Activated T-cell treated with anti-CD3 and anti-CD28 coated beads, Interleukin-2, amount 50 U/mL, for 72 hours (primary cell): ENCODE measurements at places on chromosomes 11 and 22. TPM values are rescaled to one million over a fixed set of nuclear protein-coding genes. Genes with fewer than 3 reads are reported as not detected.

DNA sequence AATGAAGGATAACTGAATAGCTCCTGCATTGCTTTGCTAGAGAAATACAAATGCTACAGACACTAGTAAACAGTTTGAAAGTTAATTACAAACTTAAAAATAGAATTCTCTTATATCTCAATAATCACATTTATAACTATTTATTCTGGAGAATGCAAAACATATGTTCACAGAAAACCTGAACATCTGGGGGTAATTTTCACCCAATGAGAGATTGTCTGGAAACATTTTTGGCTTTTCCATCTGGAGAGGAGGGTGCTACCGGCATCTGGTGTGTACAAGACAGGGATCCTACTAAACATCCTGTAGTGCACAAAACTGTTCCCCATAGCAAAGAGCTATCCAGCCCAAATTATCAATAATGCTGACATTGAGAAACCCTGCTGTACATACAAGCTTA, 378.4 kb upstream of the CHORDC1 start:
- DNase-seq: no peak
- no peaks in the 10 kb centered on the region for H3K4me1 ChIP-seq
- H3K27ac ChIP-seq: no peak overlapping the region

GRCh38 chr11:119895981-119896380, 167.0 kb upstream of the NECTIN1 start:
- no peak overlapping the region for H3K27ac ChIP-seq
- DNase-seq: no peak
- H3K4me1 ChIP-seq: no peaks in the 10 kb centered on the region
- no peaks in the 10 kb centered on the region for H3K36me3 ChIP-seq

- H3K27ac ChIP-seq: no peak overlapping the region
- no peak for DNase-seq
- H3K4me1 ChIP-seq: no peaks in the 10 kb centered on the region
- peaks cover 5% of the 10 kb centered on the region for H3K27me3 ChIP-seq
- no peaks in the 10 kb centered on the region for H3K36me3 ChIP-seq
- H3K4me3 ChIP-seq: no peak overlapping the region
Observed at GRCh38 chr22:35736166-35736565, 18.5 kb downstream of the APOL5 start.

DNA sequence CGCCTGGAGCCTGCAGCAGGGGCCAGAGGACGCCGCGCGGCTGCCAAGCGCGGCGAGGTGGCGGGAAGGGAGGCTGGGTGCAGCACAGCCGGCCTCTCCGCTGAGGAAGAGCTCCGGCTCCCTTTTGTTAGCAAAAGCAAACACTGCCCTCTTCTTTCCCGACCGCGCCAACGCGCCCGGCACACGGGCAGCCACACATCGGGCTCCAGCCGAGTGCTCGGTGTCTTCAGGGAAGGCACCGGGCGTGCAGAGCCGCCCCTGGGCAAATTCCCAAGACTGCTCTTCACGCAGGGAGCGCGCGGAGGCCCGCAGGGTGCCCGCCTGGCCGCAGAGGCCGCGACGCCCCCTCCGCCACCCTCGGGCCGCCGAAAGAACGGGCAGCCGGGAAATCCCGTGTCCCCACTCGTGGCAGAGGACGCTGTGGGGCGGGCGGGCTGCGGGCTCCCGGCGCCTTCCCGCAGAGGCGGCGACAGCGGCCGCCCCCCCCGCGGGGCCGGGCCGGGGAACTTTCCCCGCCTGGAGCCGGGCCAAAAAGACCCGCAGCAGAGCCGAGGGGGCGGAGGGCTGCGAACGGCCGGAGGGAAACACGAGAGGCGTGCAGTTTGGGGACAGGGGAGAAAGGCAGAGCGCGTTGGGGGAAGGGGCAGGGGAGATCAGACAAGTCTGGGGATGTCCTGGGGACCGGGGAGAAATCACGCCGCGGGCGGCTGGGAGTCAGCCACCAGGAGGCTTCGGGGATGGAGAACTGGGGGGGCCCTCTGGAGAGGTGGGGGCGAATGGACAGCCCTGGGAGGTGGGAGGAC, 931 bp downstream of the CADM1 start:
- H3K4me3 ChIP-seq: peak overlapping the region; percentile 75
- peaks cover 26% of the 10 kb centered on the region for H3K27me3 ChIP-seq
- no peak overlapping the region for H3K27ac ChIP-seq
- peaks cover 8% of the 10 kb centered on the region for H3K4me1 ChIP-seq
- peak; percentile 20 for DNase-seq

DNA sequence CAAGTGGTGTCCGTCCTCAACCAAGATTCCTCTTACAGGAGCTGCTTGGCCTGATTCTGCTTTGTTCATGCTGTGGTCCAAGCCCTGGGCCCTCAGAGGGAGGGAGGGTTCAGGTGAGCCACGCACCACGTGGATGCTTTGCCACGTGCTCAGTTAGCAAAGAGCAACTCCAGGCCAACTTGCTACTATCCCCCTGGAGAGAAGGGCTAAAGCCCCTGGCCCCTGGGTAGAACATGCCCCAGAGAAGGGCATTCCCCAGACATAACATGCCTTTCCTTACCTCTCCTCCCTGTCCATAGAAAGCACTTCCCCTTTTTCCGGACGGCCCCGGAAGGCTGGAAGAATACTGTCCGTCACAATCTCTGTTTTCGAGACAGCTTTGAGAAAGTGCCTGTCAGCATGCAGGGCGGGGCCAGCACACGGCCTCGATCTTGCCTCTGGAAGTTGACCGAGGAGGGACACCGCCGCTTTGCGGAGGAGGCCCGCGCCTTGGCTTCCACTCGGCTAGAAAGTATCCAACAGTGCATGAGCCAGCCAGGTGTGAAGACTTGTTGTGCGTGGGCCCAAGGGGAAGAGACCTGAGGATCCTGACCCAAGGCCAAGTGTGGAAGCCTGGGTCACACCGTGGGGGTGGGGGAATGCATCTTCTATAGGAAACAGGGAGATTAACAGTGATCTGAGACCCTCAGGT, 8.8 kb downstream of the FOXR1 start:
- peaks cover 4% of the 10 kb centered on the region for H3K27me3 ChIP-seq
- no peak for DNase-seq
- H3K4me1 ChIP-seq: no peaks in the 10 kb centered on the region

GRCh38 chr22:24291515-24292201, 21.0 kb downstream of the SPECC1L start:
- H3K27ac ChIP-seq: no peak overlapping the region
- H3K27me3 ChIP-seq: no peaks in the 10 kb centered on the region
- no peak overlapping the region for H3K4me3 ChIP-seq

DNA sequence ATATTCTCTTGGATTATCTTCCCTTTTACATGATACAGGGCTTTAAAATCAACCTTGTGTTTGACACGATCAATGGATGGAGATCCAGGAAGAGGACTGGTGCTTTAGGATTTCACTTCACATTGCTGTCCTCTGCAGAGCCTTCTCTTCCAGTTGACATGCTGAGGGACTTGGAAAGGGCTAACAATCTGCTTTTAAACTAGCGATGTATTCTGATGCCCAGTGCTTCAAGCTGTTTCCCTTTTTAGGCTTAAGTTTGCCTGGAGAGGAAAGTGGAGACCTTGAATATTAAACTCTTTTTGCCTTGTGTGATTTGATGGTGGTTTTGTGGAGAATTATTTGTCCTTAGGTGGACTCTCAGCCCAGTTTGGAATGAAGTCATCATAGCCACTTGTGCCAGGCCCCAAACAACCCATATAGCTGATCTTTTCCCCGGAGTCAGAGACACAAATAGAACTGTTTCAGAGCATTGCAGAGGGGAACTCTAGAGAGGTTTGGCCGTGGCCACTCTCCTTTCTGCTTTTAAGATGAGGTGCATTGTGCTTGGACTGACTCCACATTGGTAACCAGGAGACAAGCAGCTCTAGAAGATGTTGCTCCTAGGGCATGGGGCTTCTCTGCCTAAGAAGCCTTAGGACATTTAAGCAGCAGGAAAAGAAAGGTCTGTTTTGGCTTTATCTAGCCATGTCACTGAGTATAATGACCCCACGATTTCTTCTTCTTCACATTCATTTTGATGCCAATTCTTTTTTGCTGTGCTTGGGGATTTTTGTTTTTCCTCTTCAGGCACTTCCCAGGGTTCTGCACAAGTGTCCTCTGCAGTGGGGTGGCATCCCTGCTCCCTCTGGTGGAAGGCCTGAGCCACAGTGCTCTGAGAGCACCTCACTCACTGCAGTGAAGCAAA, 152.8 kb downstream of the NCAM1 start:
- no peak overlapping the region for H3K4me3 ChIP-seq
- H3K36me3 ChIP-seq: no peaks in the 10 kb centered on the region
- no peak overlapping the region for H3K27ac ChIP-seq
- no peak for DNase-seq
- H3K27me3 ChIP-seq: peaks cover 10% of the 10 kb centered on the region

GRCh38 chr11:86774417-86774816, 25.9 kb upstream of the PRSS23 start:
- H3K27ac ChIP-seq: no peak overlapping the region
- no peak for DNase-seq
- H3K4me3 ChIP-seq: no peak overlapping the region
- H3K27me3 ChIP-seq: peaks cover 42% of the 10 kb centered on the region

DNA sequence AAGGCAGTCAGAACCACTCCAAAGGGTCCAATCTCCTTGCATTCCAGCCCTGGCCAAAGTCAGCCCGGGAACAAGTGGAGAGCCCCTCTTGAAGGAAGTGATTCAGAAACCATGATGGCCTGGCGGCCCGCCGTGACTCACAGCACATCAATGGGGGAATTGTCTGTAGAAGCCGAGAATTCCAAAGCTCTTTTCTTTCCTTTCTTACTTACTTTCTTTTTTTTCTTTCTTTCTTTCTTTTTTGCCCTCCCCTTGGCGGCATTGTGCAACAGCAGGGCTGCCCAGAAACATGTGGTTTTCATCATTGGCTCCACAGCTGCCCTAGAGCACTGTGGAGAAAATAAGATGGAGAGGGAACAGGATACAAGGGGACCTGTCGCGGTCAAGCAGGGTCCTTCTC, 140.2 kb upstream of the TIMP3 start:
- no peaks in the 10 kb centered on the region for H3K36me3 ChIP-seq
- H3K4me1 ChIP-seq: no peaks in the 10 kb centered on the region
- no peak for DNase-seq
- H3K27me3 ChIP-seq: peaks cover 21% of the 10 kb centered on the region
- no peak overlapping the region for H3K27ac ChIP-seq

- peaks cover 55% of the 10 kb centered on the region for H3K4me1 ChIP-seq
- H3K36me3 ChIP-seq: peaks cover 7% of the 10 kb centered on the region
- peak within 1 kb of the TSS; percentile 95 for H3K4me3 ChIP-seq
- no peak for DNase-seq
Observed at GRCh38 chr22:41620589-41621098, at the start of gene DESI1. Gene DESI1 (minus strand): TSS chr22:41621043. CDS start chr22:41620839, 204 bp downstream.

- peaks cover 63% of the 10 kb centered on the region for H3K4me1 ChIP-seq
- H3K36me3 ChIP-seq: peaks cover 9% of the 10 kb centered on the region
- H3K27me3 ChIP-seq: no peaks in the 10 kb centered on the region
- peak; percentile 26 for DNase-seq
- peak overlapping the region; percentile 92 for H3K27ac ChIP-seq
Observed at GRCh38 chr11:95699631-95700470, 89.7 kb downstream of the FAM76B start.

GRCh38 chr22:41539146-41540005, 4.9 kb downstream of the POLR3H start:
- H3K4me3 ChIP-seq: no peak overlapping the region
- H3K36me3 ChIP-seq: peaks cover 5% of the 10 kb centered on the region
- H3K4me1 ChIP-seq: peaks cover 35% of the 10 kb centered on the region
- peak overlapping the region; percentile 9 for H3K27ac ChIP-seq

DNA sequence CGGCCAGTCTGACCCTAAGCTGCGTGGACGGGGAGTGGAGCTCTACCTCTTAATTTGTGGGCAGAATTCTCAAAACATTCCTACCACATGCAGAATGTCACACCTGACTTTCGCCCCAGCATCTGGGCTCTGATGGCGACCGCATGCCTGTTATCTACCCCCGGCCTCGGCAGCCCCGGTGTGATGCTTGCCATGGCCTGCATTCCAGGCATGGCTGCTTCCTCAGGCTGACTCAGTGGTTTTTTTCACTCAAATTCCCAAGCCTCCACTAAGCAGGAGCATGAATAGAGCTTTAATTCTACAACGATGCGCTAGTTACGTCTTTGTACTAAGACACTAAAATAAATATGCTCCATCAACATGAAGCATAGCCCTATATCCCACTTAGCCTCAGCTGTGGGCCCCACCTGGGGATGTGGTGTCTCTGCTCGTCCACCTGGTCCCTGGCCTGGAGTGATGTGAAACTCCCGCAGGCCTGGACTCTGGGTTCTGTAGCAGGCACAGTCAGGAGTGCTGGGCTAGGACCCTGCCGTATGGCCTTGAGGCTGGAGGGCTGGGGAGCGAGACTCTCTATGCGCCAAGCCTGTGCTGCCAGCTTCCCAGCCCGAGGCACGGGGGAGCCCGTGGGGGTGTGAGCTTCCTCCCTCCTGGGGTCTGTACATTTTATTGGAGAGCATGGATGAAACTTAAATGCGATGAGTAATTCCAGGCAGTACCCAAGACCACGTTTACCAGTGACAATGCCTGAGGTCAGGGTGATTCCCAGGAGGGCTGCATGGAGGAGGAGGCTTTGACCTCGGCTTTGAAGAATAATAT, 153.2 kb downstream of the CTTN start:
- no peaks in the 10 kb centered on the region for H3K4me1 ChIP-seq
- H3K27ac ChIP-seq: no peak overlapping the region
- H3K36me3 ChIP-seq: no peaks in the 10 kb centered on the region
- peaks cover 7% of the 10 kb centered on the region for H3K27me3 ChIP-seq
- DNase-seq: no peak

GRCh38 chr11:82906931-82907330, 5.4 kb downstream of the DDIAS start:
- peaks cover 58% of the 10 kb centered on the region for H3K4me1 ChIP-seq
- peak overlapping the region; percentile 28 for H3K27ac ChIP-seq
- H3K27me3 ChIP-seq: no peaks in the 10 kb centered on the region

DNA sequence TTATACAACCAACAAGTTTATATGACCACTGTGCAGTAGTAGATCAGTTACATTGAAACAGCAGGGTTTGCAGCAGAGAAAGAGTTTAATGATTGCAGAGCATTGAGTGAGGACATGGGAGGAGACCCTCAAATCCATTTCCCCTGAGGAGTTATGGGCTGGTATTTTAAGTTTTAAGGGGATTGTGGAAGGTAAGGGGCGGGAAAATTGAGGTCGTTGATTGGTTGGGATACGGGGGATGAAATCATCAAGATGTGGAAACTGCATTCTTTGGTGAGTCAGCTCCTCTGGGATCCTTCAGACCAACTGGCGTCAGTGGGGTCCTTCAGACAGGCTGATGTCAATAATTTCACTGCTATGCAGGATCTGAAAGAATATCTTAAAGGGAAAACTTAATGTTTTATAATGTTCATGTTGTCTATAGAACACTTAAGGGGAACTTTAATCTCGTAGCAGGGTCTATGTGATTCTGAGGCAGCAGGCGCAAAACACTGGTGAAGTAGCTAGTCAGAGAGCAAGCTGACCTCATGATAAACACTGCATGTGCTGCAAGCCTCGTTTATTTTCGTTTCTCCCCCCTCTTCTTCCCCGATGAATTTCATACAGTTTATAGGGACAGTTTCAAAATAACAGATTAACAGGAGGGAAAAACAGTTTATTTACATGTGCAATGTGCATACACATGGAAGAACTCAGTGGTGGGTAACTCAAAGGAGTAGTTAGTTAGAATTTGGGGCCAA, 17.4 kb upstream of the BACE1-AS start:
- no peak for DNase-seq
- no peaks in the 10 kb centered on the region for H3K27me3 ChIP-seq
- H3K4me1 ChIP-seq: peaks cover 5% of the 10 kb centered on the region

- H3K36me3 ChIP-seq: no peaks in the 10 kb centered on the region
- no peaks in the 10 kb centered on the region for H3K27me3 ChIP-seq
- DNase-seq: no peak
- no peak overlapping the region for H3K27ac ChIP-seq
Observed at GRCh38 chr11:16265022-16265421, 91.3 kb downstream of the SOX6 start.

PNPLA3 gene
- total RNA-seq: 0.60 TPM

PLAAT3 gene
- total RNA-seq: 11.5 TPM

MOGAT2 gene
- total RNA-seq: not detected

GPHA2 gene
- 0.81 TPM for total RNA-seq

CSF2RB gene
- total RNA-seq: 1.8 TPM
